ENCODE measurements at places on chromosomes 1 and 21.

- peak; percentile 91 for DNase-seq
Measured at GRCh38 chr1:61337981-61338848, 255.9 kb downstream of the NFIA start.

GRCh38 chr1:212928323-212929291, 21.7 kb upstream of the VASH2 start:
- DNase-seq = peak; percentile 60

DNA sequence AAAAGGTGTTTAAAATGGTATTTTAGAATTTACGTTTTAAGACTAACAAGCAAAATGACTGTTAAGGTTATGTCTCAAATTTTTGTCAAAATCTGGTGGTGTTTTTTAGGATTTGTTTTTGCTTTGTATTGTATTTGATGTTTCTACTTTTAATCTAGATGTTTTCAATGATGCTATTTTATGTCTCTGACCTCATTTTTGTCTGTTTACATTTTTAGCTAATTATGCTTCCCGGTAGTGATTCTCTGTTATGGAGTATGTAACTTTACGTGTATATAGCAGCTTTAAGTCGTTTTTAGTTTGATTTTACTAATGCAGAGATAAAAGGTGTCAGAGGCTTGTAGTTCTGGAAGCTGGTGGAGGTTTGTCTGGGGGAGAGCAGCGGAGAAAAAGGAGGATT, 71.8 kb downstream of the PRDM2 start:
- DNase-seq = no peak

DNA sequence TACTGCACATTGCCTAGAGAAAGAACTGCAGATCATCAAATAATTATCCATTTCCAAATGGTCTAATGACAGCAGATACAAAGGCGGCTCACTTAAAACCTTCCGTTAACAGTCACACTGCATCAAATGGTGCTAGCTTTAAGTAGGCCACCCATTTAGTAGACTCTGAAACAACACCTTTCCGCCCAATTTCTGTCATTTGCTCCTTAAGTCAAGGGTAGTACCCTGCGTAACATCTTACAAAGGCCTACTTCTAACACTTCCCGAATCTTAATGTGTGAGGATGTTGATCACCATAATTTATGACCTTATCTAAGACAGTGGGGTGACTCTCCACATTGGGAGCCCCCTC, 692 bp upstream of the RALGPS2 start:
- DNase-seq = no peak

All from iris pigment epithelial cell (primary cell).